ENCODE measurements at places on chromosomes 11 and 22. TPM values are rescaled to one million over a fixed set of nuclear protein-coding genes. Genes with fewer than 3 reads are reported as not detected.

KRTAP5-9 gene
- polyA plus RNA-seq: not detected

OR51E2 gene
- polyA plus RNA-seq: not detected

BBOX1 gene
- polyA plus RNA-seq: not detected

PGA5 gene
- polyA plus RNA-seq: 2.0 TPM

PIH1D2 gene
- polyA plus RNA-seq: 0.53 TPM

RAPSN gene
- polyA plus RNA-seq: 0.05 TPM

OR52I1 gene
- polyA plus RNA-seq: not detected

FAM83F gene
- polyA plus RNA-seq: 8.6 TPM

PHLDA2 gene
- 7.6 TPM for polyA plus RNA-seq

CYTH4 gene
- polyA plus RNA-seq: 0.09 TPM
